Astrocyte (in vitro differentiated cells and primary cell): ENCODE measurements at places on chromosomes 4 and X. TPM values are rescaled to one million over a fixed set of nuclear protein-coding genes. Genes with fewer than 3 reads are reported as not detected.

Gene NAP1L3
- 10.8 and 11.3 TPM in 2 replicates for total RNA-seq

Gene VEGFC
- 20.3 and 24.2 TPM in 2 replicates for total RNA-seq

DNA sequence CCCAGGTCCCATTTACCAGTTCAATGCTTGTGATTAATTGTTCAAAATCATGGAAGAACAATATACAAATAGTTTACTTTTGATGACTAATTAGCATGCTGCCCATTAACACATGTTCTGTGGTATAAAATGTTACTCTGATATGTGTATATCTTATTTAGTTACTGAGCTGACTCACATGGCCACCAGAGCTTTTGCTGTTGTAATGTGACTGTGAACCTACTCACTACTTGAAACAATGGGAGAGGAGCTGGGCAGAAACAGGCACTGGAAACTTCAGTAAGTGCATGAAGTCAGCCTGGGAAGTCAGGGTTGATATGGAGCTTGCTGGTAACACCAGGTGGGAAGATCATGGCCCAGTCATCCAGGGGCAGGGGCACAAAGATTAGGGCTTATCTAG, 72.7 kb upstream of the MAD2L1 start:
- no peaks in the 10 kb centered on the region for H3K36me3 ChIP-seq
- H3K27me3 ChIP-seq: no peaks in the 10 kb centered on the region
- no peaks in the 10 kb centered on the region for H3K4me1 ChIP-seq
- peak; percentile 1 for DNase-seq
- H3K4me3 ChIP-seq: no peak overlapping the region

DNA sequence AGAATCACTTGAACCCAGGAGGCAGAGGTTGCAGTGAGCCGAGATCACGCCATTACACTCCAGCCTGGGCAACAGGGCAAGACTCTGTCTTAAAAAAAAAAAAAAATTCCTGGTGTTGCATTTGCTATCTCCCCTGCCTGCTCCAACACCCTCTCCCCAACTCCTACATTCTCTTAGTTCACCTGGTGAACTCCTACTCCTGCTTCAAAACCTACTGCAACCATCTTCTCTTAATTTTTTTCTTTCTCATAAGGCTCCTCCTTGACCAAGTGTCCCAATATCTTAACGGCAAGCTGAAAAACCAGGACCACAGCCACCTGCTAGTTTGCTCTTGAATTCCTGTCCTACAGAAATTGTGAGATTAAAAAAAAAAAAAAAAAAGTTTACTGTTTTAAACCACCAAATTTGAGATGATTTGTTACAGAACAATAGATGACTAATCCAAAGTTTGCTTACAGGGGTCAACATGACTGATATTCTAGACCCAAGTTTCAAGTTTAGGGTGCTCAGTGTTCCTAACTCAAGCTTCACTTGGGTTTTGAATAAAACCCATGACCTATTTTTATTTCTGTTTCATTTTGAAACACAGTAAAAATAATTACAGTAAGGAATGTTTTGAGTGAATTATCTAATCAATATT, 13.1 kb upstream of the ANXA5 start:
- no peaks in the 10 kb centered on the region for H3K27me3 ChIP-seq
- H3K4me3 ChIP-seq: no peak overlapping the region
- no peak for DNase-seq

DNA sequence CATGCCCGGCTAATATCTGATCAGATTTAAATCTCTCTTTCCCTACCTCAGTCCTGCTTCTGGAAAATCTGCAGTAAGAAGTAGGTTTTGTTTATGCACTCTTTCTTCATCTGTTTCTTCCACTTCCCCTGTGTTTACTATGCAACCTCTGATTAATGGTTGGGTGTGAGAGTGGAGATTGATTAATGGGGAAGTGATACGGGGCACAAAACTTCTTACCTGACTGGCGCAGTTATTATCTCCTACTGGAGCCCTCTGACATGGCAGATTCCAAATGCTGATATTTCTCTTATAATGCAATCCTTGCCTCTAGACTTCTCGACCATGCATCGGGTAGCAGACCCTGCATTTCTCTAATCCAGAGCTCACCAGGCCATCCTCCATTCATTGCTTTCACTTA, 60.2 kb upstream of the HPGD start:
- peaks cover 6% of the 10 kb centered on the region for H3K4me1 ChIP-seq
- H3K4me3 ChIP-seq: no peak overlapping the region
- no peak for DNase-seq

DNA sequence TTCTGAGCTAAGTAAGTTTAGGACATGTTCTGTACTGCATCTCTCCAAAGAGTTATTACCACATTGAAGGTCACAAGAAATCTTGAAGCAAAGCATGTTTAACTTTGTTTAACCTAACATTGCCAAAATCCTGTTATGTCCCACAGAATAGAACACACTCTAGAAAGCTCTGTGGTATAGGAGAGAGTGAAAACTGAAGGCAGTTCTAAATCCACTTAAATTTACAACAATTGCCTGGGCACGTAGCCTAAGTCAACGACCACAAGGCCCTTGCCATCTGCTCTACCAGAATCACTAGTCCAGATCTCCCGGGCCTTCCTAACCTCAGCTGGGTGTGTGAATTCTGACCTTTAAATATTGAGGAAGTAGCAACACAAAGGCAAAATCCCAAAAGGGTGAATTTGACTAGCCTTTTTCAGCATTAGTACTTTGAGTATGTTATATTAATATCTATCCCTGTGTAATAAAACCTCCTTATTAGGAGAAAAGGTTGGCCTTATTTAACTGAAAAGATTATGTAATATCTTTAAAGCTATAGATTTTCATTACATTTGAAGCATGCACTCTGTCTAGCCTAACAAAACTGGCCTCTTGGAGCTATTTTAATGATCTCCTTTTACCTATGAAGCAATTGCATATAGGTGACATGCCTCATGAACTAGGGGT, 4.5 kb upstream of the MAML3 start:
- H3K4me1 ChIP-seq: peaks cover 16% of the 10 kb centered on the region
- H3K27ac ChIP-seq: no peak overlapping the region
- no peaks in the 10 kb centered on the region for H3K27me3 ChIP-seq
- DNase-seq: peak; percentile 31
- H3K4me3 ChIP-seq: no peak overlapping the region

- H3K27ac ChIP-seq: no peak overlapping the region
- no peaks in the 10 kb centered on the region for H3K36me3 ChIP-seq
- no peak for DNase-seq
- no peaks in the 10 kb centered on the region for H3K27me3 ChIP-seq
- H3K4me3 ChIP-seq: no peak overlapping the region
Observed at GRCh38 chr4:169582203-169582602, 30.2 kb downstream of the NEK1 start.

DNA sequence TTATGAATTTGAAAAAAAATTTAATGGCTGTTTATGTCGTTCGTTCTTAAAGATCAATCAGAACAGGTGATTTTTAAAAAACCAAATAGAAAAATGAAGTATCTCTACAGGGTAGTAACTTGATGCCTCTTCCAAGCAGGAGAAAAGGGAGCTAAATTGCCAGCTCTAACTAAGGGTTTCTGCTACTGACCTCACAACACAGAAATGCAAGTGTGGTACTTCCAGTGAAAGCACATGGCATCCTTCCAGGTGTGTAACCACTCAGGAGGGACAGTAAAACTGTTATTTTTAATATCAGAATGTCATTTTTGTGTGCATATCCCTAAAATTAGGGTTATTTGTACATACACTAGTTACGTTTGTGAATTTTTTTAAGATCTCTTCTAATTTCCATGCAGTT, 116.8 kb upstream of the ZCCHC13 start:
- H3K27ac ChIP-seq: no peak overlapping the region
- DNase-seq: peak; percentile 43
- H3K27me3 ChIP-seq: no peaks in the 10 kb centered on the region
- H3K36me3 ChIP-seq: no peaks in the 10 kb centered on the region

DNA sequence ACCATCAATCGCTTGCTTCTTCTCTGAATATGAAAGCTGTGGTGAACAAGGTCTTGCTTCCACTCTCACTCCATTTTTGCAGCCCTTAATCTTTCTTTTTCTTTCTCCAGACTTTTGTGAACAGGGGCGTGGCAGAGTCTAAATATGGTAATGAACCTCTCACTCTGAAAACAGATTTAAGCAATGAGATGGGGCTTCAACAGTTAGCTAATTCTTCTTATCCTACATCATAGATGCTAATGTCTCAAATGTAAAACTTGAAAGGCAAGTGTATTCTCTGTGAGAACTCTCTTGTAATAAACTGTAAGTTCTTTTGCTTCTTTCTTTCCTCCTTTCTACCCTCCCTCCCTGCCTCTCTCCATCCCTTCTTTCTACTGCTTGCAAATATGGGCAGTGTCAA, 106.5 kb upstream of the ANK2 start:
- H3K27me3 ChIP-seq: no peaks in the 10 kb centered on the region
- H3K4me1 ChIP-seq: no peaks in the 10 kb centered on the region
- no peak for DNase-seq
- H3K27ac ChIP-seq: no peak overlapping the region

- H3K36me3 ChIP-seq: no peaks in the 10 kb centered on the region
- H3K4me3 ChIP-seq: no peak overlapping the region
- no peaks in the 10 kb centered on the region for H3K27me3 ChIP-seq
- DNase-seq: no peak
- H3K4me1 ChIP-seq: no peaks in the 10 kb centered on the region
- no peak overlapping the region for H3K27ac ChIP-seq
Observed at GRCh38 chr4:136424052-136424451, 1108.2 kb downstream of the PCDH18 start.

DNA sequence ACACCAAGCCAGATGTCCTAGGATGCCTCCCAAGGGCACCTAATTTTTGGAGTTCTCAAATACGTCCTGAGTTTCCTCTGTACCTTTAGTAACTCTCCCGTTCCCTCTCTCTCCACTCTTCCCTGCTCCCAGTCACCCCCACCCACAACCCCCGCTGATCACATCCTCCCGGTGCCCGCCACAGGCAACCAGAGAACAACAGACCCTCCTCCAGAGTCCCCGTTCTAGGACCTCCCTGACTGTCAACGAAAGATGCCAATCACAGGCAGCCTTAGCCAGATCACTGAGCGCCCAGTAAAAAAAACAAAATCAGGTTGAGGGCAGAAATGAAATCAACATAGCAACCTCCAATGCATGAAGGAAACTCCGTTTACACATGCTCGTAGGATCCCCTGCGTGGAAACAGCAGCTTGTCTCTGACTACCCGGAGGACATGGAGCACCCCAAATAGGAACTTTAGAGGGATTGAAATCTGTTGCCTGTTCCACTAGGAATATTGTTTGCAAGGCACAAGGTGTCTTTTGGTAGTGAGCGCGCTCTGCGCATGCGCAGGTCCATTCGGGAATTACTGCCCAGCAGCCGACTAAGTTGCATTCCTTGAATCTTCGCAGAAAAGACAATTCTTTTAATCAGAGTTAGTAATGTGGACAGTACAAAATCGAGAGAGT, at the start of gene GABRB1:
GABRB1 (plus strand) TSS at position 557 of the 668 bp plus-strand sequence.
- no peak within 1 kb of the TSS for H3K27ac ChIP-seq
- DNase-seq: peak; percentile 36
- no peaks in the 10 kb centered on the region for H3K27me3 ChIP-seq
- H3K4me1 ChIP-seq: peaks cover 9% of the 10 kb centered on the region
- H3K4me3 ChIP-seq: peak within 1 kb of the TSS; percentile 77
